ENCODE measurements at places on chromosomes 11 and 22.

GRCh38 chr11:124394408-124394807 lies 4.4 kb downstream of the OR8B3 start:
- no peak for DNase-seq

GRCh38 chr11:12134236-12134585 lies 23.8 kb downstream of the MICAL2 start:
- no peak for DNase-seq

- no peak for DNase-seq
Measured at GRCh38 chr11:58330861-58331260, 28.0 kb downstream of the OR5B17 start.

DNA sequence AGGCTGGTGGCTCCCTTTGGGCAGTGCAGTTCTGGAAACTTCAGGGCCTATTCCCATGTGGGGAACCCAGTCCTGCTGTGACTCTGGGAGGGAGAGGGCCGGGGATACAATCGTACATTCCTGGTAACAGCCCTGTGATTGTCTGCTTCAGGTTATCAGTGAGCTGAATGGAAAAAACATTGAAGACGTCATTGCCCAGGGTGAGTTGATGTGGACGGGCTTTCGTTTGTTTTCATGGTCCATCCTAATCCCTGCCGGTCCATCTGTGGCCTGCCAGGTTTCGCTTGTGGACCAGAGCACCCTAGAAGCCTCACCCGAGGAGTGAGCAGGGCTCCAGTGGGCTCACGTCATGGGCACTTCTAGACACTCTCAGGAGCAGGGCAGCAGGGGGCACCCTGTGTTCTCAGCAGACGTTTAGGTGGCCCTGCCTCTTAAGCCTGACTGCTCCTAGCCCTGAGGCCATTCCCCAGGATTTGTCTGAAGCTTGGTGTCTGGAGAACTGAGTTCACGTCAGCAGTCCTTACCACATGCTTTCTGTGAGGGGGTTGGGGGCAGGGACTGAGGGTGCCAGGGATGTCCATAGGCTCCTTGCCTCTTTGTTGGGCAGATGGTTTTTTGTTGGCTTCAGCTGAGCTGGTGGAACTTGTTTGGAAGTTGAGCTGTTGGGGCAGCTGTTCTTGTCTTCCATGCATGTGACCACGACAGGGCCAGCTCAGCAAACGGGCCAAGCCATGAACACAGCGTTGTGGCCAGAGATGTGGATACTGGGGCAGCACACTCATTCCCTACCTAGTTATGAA lies 1.9 kb downstream of the RPLP2 start:
- no peak for DNase-seq

GRCh38 chr11:60570970-60571369 lies 55.8 kb downstream of the MS4A13 start:
- DNase-seq = no peak
